ENCODE measurements at places on chromosomes 12 and 14.

DNA sequence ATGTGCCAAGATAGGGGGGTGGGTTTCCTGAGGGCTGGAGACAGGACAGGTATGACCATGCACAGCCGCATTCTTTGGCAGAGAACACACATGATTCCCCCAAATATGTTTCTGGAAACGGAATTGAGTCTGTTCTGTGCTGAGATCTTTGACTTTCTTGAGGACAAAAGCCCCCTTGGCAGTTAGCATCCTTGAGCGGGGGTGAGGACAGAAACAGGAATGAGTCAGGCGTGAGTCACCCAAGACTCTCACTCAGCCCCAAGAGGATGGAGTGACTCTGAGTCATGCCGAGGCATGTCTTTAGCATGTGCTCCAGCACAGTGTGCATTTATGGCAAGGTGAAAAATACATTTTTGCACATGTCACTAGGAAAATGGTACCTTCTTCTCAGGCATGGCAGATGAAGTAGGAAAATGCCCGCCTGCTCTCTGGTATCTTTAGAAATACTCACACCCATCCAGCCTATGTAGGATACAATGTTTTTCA, 52.1 kb downstream of the DAD1 start:
- DNase-seq = no peak

DNA sequence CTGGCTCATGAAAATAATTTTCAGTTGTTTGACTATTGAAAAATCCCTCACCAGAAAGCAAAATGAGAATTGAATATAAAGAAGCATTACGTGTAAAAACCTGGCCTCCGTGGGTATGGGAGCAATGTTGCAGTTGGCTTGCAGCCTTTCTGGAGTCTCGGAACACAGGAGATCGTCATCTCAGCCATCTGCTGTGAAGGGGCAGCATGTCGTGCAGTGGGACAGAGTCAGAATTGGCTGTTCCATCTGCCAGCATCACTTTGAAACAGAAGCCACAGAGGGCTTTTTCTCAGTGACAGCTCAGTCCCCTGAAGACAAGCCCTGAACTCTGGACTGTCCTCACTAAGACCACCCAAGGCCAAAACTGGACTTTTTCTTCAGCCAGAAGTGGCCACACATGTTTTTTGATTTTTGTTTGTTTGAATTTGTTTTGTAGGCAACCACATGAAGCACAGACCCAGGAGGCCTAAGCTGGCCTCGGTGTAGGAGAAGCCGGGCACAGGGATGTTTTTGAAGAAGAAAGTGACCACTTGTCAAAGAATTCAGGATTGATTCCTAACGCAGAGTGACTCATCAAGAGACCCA, 170.8 kb upstream of the DYRK2 start:
- DNase-seq = no peak

DNA sequence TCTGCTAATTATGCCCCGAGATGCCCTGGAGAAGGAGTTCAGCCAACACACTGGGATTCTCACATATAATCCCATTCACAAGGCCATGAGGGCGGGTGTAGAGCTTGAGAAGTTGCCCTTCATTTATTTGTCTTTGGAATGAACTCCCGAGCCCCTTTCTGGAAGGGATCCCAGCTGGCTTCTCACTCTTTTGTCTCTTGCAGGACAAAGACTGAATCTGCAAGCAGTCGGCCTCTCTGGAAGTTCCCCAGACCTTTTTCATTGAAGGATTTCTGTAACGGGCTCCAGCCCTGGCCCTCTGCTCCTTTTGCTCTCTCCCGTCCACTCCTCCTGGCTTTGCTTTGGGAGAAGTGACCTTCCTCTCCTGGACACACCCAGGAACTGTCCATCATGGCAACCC, 163.3 kb upstream of the SFSWAP start:
- DNase-seq = no peak

DNA sequence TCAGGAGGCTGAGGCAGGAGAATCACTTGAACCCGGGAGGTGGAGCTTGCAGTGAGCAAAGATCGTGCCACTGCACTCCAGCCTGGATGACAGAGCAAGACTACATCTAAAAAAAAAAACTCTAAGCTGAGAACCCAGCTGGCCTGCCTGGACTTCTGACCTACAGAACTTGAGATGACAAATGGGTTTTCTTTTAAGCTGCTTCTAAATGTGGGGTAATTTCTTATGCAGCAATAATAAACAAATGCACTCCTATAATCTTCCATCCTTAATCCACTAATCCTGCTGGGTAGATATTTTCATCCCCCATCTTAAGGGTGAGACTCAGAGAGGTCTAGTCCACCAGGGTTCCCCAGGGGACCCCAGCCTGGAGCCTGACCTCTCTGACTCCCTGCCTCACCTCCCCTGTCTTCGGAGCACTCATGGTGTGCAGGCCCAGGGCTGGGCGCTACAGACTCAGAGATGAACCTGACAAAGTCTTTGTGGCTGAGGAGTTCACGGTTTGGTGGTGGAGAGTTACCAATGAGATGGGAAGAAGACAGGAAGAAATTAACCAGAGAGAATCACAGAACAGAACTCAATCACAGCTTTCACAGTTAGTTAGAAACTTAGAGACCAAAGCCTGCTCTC, 39.7 kb upstream of the BDKRB2 start:
- DNase-seq = no peak

DNA sequence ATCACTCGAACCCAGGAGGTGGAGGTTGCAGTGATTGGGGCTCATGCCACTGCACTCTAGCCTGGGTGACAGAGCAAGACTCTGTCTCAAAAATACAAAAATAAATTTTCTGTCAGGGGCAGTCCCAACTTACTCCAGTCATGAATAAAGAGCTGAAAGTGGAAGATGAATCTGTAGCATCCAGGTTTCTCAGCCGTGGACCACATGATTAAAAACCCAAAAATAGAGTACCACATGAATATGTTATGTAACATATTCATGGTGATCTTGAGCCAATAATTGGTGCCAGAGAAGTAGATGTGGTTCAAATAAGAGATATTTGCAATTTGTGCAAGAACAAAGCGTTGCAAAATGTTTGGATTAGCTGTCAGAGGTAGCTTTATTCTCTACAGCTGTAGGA, 23.1 kb downstream of the SPIC start:
- no peak for DNase-seq

GRCh38 chr14:64447876-64448670, 17.2 kb upstream of the AKAP5 start:
- peak; percentile 49 for DNase-seq

GRCh38 chr14:105005929-105006830, 14.7 kb downstream of the CDCA4 start:
- DNase-seq = no peak

- no peak for DNase-seq
Observed at GRCh38 chr12:121388421-121388981, 11.4 kb upstream of the RNF34 start.

GRCh38 chr12:13769273-13769672, 212.1 kb downstream of the GRIN2B start:
- DNase-seq = no peak

GRCh38 chr12:94872971-94873733, 130.3 kb downstream of the NDUFA12 start:
- DNase-seq = no peak

DNA sequence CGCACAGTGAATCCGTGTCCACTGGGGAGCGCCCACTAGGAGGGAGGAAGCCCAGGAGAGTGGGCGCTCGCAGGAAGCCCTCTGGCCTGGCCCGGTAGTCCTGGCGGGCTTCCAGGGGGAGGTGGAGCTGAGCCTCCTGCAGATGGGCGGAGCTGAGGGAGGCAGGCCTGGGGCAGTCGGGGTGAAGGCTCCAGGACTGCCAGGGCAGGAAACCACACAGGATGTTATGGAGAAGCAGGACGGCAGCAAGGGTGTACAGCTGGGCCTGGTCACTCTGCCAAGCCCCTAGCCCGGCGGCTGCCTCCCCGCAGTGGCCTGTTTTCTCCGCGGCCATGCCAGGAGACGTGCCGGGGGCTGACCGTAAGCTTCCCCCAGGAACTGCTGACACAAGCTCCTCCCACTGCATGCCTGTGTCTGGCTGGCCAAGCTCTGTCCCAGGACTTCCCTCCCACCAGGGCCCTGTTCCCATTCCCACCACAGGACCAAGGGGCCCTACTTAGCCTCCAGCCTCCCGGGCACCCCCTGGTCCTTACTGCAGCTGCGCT, 143.4 kb upstream of the C14orf180 start:
- peak; percentile 84 for DNase-seq

GRCh38 chr14:95758331-95758730, 44.4 kb upstream of the TCL1A start:
- no peak for DNase-seq
